CD4-positive, alpha-beta T cell treated with Interleukin-10 for 1 hour (primary cell): ENCODE measurements at places on chromosomes 16 and 17.

GRCh38 chr16:85593494-85594221, 19.5 kb upstream of the GSE1 start:
- DNase-seq = no peak

- no peak for DNase-seq
Measured at GRCh38 chr17:17041018-17041521, 1.2 kb upstream of the MPRIP start.

DNA sequence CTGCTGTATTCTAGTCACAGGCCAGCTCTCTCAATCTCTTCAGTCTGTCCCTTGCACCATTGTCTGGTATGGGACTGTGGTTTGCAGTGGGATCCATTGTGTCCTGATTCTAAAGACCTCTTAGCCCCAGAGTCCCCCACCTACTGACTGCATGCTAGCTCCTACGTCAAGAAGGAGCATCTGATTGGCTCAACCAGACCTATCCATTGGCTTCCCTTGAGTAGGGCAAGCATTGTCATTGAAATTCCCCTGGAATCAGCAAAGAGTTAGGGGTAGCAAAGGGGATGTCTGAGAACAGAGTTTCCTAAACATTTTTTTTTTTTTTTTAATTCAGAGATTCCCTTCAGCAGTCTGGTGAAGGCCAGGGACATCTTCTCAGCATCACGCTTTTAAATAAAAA, 175.3 kb upstream of the MPHOSPH6 start:
- no peak for DNase-seq

- DNase-seq = no peak
Measured at GRCh38 chr17:82588266-82589175, 59.7 kb downstream of the WDR45B start.

- no peak for DNase-seq
Measured at GRCh38 chr16:84036982-84037425, 5.6 kb downstream of the SLC38A8 start.

DNA sequence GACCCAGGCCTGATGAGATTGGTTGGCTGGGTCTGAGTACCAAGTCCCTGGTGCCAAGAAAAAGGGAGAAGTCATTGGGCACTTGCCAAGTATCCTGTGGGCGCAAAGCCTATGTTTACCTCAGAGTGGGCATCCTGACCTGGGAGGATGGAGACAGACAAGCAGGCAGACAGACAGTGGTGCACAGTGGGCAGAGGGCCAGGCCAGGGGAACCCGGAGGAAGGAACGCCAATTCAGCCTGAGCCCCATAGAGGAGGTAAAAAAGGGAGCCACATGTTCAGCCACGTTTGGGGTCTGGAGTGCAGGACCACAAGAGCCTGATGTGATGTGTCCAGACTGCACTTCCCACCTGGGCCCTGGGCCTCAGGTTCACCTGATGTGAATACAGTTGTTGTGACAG, 5.4 kb downstream of the PHKG2 start:
- DNase-seq = no peak

DNA sequence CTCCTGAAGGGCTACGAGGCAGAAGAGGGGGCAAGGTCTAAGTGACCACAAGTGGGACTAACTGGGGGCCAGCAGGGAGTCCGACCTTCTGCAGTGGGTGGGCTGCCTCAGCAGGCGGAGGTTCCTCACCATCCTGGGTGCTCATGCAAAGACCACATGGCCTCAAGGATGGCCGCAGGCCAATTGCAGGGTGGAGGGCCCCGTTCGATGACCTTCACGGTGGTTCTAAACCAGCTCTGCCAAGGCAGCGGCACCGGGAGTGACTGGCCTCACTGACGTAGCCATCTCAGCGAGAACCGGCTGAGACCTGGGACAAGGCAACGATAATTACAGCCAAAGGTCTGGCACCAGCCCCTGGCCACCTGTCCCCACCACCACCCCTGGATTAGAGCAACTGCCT, 5.7 kb downstream of the SMIM5 start:
- DNase-seq = no peak

DNA sequence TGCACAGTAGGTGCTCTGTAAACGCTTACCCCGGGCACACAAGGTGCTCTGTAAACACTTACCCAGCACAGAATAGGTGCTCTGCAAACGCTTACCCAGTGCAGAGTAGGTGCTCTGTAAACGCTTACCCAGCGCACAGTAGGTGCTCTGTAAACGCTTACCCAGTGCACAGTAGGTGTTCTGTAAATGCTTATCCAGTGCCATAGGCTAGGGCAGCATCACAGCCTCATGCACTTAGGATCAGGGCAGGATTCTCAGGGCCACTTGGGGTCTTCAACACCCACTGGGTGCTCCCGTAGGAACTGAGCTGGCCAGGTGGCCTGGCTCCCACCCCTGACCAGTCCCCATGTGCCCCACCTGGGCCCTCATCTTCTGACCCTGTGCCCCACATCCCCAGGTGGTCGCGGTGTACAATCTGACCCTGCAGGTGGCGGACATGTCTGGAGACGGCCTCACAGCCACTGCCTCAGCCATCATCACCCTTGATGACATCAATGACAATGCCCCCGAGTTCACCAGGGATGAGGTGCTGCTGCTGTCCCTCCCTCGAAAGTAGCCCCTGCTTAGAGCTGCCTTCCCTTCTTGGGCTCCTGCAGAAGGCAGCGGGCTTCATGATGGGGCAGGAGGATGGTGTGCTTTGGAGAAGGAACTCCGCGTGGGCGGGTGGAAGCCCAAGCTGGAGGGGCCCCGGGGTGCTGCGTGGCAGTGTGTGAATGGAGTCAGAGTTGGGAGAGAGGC, 13.1 kb downstream of the SLC22A31 start:
- DNase-seq = peak; percentile 23

DNA sequence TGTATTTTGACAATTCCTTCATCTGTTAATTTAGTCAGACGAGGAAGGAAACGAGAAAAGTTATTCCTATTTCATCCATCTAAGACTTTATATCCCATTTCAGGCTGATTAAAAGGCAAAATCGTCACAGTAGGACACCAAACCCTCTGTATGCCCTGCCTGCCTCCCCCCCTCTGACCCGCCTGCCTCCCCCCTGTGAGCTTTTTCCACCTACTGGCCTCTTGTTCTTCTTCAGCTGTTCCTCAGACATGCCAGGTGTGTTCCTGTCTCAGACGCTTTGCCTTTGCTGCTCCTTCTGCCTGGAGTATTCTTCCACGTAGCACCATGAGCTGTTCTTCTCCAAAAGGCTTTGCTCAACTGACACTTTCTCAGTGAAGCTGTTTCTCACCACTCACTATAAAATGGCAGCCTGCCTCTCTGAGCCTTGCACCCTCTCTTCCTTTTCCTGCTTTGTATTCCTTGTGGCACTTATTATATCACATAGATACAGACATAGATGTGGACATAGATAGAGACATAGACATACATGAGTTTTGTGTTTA, 723.4 kb downstream of the MAF start:
- no peak for DNase-seq
